Stimulated activated CD8-positive, alpha-beta memory T cell treated with anti-CD3 and anti-CD28 coated beads, Interleukin-15, amount 100 ng/mL, for 4 hours (primary cell): ENCODE measurements at places on chromosomes 16 and 17.

DNA sequence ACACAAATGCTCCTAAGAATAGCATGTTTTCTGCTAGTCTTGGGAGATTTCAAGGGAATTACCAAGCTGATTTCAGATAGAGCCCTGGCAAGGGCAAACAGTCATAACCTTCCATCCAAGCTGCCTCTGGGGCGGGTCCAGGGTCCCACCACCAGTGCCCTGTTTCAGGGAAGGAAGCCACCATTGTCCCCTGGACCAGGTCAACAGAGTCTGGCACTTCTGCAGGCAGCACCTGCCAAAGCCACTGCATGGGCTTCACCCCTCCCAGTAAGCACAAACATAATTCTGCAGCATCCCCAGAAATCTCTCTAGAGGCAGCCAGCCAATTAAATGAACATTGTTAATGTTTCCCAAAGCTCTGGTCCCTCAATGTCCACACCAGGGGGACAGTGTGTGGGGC is 143.0 kb downstream of the SALL1 start:
- DNase-seq = no peak

DNA sequence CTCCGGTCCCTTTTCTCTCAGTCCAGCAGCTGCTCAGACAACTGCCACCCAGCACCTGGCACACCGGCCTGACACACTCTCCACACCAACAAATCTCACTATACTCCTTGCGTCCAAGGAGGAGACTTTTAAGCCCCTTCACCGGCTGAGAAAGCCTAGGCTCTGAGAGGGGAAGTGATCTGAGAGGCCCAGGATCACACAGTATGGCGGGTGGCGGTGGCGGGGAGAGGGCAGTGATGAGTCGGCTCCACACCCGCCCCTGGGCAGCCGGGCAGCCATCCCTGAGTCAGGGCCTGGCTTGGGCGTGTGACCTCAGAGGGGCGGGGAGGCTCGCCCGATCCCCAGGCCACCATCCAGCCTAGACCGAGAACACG is 569 bp downstream of the FLII start:
- DNase-seq = no peak

DNA sequence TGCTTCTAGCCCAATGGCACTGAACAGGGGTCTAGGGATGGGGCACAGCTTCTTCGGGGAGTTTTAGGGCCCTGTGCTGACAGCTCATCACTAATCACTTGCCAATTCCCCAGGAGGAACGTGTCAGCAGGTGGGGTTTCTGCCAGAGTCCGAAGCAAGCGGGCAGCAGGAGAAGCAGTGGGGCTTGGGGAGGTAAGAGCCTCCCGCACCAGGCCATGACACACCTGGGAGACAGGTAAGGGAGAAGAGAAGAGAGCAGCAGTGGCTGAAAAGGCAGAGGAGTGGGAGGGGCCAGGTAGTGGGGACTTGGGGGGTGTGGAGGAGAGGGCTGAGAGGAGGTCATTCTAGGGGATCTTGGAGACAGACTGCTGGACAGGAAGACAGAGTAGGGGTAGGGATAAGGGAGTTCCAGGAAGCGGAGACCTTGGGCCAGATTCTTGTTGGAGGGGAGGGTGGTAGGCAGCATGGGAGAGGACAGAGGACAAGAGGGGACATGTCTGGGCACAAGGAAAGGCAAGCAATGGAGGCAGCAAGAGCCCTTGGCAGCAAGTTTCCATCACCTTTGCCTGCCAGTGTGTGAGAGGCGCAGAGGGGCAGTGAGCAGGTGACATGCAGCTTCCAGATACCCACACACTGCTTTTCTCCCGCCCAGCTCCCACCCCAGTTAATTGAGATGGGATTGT is 4.9 kb downstream of the PHOSPHO1 start:
- no peak for DNase-seq

DNA sequence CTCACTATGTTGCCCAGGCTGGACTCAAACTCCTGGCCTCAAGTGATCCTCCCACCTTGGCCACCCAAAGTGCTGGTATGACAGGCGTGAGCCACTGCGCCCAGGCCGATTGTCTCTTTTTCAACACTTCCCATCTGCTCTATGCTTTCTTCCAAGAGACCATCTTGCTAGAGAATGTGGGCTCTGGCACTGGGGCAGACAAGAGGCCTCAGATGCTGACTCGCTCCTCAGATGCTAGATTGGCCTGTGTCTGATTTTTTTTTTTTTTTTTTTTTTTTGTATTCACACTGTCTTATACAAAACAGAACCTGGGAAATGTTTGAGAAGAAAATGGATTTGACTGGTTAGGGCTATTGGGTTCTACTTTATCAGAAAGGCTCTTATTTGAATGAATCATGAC is 58.2 kb downstream of the CYB5D2 start:
- DNase-seq = no peak

DNA sequence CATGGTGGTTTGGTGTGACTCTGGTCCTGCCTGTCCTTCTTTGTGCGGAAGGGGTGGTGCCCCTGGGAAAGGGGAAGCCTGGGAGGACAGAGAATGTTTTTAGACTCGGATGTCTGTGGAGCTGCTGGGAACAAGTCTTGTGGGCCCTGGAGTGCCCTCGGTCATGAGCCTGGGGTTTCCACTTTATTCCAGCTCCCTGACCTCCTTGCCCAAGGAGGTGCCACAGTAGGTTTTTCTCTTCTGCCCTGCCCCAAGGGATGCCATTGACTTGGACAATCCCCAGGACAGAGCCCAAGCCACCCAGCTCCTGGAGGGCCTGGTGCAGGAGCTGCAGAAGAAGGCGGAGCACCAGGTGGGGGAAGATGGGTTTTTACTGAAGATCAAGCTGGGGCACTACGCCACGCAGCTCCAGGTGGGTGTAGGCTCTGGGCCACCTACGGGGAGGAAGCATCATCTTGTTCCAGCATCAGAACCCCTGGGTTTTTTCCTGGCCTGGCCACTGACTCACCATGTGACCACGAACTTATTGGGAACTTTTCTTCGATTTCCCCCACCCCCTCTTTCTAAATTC is 1.4 kb downstream of the STAT5A start:
- DNase-seq = peak; percentile 61

- DNase-seq = no peak
These were observed 13.7 kb downstream of the LIMD2 start for GRCh38 chr17:63686138-63686685.

DNA sequence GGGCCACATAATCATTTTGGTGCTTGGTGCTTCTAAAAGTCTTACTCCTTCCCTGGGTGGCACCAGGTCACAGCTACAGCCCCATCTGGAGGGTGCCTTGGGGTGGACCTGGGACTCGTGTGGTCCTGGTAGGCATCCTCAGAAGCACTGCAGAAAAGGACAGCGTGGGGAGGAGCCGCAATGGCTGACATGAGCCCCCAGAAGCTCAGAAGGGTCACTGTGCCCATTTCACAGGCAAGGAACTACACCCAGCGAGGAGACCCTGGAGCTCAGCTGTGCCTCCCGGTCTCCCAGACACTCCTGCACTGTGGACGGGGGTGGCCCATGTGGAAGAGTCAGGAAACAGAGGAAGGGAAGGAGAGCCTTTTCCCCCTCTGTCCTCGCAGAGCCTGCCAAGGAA is 26.4 kb downstream of the C17orf100 start:
- DNase-seq = no peak
